ENCODE measurements at places on chromosomes 5 and 9.

- no peak for DNase-seq
These were observed 216.0 kb downstream of the ADAMTSL1 start for GRCh38 chr9:18689921-18690320.

DNA sequence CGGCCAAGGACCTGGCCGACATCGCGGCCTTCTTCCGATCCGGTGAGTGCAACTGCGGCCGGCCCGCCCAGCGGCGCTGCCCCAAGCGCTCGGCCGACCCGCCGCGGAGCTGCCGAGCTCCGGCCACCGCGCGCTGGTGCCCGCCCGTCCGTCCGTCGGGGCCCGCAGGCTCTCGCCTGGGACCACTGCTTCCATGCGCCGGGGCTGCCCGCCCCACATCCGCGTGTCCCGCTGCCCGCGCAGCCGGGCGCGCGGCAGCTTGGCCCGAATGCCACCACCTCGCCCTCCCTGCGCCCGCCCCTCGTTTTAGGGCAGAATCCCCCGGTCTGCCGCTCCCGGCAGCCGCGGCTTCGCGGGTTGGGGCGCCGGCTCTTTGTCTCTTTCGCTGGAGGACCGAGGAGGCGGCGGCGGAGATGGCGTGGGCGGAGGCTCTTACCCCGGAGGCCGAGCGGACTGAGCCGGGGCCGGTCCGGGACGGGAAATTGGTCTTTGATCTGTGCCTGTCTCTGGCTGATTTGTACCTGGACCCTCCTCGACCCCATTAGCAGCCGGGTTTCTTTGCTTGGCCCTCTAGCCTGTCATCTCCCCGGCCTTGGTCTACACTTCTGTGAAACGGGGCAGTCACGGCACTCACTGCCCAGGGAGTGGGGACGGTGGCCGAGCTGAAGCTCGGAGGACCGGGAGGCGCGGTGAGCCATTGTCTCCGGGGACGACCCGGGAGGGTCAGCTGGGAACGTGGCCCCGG lies 871 bp downstream of the TRIO start:
- DNase-seq, result no peak

DNA sequence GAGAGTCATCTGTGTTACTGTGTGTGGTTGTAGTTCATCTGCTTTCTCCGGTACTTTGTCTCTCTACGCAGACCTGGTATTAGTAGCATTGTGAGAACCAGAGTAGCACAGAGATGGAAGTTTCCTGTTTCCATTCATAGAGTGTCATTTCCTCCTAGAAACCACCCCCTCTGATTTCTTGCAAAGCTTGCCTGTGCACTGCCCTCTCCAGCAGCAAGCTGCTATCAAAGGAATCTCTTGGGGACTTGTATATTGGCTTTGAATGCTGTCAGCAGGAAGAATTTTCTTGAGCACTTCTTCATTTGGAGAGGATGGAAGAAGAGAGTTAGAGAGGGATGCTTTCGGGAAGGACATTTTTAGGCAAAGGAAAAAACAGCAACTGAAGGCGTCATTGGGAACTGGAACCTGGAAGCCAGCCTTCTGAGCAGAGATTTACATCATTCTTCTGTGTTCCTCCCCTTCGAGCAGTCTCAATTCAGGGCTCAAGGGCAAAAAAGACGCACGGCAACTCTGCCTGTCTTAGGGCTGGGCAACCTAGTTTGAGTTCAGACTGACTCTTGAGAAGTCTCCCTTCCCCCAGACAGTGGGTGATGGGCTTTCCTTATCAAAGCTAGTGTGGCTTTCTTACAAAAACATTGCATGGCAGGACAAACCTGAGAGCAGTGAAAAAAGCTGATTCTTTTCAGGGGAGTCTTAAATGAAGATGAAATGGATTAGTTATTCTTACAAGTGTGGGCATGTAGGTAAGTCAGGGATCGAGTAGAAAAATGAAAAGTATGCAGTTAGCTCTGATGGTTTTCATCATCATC lies 226.3 kb downstream of the AOPEP start:
- no peak for DNase-seq

- DNase-seq, result peak; percentile 11
These were observed 499.2 kb upstream of the COX7C start for GRCh38 chr5:86118542-86118941.

DNA sequence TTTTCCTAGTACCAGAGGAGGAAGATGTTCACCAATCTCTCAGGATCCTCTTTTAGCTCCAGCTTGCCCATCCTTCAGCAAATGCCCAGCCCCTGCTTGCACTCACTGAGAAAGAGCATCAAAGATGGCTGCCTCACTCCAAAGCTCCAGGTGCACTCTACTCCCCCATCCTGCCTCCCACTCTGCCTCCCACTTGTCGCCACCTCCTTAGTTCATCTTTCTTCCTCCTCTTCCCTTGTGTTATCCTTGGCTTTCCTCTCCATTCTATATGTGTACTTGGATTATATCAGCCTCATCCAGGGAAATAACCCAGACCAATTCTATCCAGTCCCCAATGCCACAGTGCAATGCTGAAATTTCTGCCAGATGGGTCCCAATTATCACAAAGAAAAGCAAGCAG lies 87.1 kb upstream of the CPLX2 start:
- no peak for DNase-seq

DNA sequence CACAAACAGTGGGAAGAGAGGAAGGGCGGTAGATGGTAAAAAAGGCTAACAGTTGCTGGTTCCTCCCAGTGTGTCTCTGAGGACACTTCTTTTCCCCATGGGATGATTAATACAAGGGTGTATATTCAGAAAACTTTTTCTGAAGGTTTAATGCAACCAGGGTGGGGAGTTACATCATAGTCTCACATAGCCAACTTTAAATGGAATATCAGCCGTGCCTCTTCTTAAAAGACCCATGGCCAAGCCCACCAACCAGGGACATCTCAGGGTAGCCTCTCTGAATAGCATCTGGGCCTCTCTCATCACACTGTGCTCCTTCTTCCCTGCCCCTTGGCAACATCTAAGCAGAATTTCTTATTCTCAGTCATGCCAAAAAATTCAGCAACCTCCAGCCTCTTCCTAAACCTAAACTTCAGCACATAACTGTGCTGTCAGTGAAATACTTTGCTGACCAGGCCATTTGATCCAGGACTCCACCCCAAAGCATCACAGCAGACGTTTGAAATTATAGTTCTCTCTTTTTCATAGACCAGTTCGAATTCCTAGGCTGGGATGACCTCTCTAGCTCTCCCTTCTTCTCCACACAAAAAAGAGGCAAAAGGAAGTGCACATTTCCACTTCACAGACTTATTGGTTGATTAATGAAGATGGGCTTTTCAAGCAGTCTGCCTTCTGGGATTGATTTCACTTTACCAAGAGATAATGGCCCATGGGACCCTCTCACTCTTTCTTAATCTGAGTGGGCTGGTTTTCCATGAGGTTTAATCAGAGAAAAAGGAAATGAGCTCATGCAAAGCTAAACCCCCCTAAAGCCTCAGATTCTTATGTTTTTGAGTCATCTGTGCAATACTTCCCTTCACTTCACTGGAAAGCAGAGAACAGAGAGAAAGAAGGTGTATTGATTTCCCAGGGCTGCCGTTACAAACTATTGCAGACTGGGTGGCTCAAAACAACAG lies 85.1 kb upstream of the RAI14 start:
- no peak for DNase-seq

GRCh38 chr5:112637343-112637742 lies 100.3 kb upstream of the APC start:
- DNase-seq, result no peak

- DNase-seq, result no peak
These were observed 442.4 kb upstream of the ZNF462 start for GRCh38 chr9:106420511-106420944.

- no peak for DNase-seq
These were observed 38.8 kb downstream of the FNIP1 start for GRCh38 chr5:131757830-131758519.

DNA sequence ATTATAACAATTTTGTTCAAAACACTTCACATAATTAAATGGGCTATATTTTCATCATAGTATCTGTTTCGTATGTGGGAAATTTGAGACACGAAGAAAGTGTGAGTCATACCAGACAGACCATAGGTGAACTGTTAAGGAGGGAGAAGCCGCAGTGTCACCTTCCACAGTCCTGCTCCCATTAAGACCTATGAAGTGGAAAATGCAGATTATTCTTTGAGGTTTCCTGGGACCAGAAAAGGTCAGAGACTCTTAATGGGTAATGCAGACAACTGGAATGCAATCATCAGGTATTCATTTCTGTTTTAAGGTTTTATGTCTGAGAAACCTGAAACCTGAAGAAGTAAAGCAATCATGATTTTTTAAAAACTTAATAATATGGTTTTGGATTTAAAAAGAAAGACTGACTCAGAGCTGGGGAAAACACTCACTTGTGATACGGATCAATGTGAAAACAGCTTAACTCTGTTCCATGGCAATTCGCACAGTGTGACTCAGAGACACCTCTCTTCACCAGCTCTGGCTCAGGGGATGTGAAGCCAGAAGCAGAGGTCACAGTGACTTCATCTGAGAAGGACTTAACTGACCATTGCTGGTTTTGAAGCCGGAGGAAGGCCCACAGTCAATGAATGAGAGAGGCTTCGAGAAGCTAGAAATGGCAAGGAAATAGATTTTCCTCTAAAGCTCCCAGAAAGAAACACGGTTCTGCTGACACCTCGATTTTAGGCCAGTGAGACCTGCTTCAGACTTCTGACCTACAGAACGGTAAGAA lies 17.2 kb upstream of the GCNT1 start:
- DNase-seq, result no peak

DNA sequence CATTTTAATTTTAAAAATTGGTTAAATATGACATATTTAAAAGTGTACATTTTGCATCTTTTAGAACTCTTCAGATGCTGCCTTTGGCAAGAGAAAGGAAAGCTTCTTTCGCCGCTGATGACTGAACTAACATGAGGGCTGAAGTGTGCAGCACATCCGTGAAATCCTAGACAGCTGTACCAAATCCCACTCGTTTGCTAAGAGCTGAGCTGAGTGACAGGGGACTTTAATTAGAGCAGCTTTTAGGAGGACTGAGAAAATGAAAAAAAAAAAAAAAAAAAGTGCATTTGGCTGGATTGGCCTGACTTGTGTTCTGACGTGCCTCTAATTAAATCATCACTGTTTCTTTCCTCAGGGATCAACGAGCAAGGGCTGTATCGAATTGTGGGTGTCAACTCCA lies 271.3 kb downstream of the ARHGAP26 start:
- DNase-seq, result no peak

DNA sequence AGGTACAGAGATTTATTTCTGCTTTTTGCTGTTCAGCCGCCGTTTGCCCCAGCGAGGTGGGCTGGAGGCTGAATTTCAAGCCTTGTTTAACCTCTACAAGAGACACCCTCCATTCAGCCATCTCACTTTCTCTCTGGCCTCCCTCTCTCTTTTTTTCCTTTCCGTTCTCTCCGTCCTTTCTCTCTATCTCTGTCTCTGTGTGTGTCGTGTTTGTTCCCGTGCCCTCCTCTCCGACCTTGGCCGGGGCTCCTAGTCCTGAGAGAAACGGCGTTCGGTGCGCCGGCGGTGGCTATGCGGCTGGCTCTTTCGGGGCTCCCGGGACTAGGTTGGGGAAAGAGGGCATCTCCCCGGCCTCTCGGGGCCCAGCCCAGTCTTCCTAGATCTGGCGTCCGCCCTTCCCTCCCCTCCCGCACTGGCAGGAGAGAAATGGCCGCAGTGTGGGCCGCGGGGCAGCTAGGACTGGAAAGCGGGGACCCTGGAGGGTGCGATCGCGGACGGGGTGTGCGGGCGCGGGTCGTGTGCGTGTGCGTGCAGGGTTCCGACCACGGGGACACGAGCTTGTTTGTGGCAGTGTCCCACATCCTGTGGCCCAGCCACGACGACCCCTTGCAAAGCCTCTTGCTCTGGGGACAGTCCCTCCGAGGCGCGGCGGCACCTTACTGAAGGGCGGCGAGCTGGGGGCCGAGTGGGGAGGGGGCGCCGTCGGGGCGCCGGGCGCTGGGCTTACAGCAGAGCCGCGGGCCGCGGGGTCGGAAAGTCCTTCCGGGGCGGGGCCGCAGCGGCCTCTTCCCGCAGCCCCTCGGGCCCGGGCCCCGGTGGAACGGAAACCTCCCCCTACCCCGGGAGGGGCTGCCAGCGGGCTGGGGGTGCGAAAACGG lies 5.7 kb downstream of the LHX2 start:
- no peak for DNase-seq

DNA sequence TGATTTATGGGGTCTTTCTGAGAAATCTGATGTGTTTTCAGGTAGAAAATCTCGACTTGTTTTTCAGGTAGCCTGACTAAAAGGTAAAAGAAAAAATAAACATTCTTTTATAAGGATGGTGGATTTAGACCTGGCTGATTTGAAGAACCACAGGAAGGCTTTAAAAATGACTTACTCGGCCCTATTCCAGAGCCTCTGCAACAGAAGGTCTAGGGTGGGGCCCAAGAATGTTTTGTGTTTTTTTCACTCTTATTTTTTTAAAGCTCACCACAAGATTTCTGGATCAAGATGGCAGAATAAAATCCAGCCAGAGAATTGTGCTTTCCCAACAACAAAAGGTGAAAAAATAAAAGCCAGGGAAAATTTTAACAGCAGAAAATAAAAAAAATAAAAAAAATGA lies 59.1 kb downstream of the FNBP1 start:
- DNase-seq, result no peak

DNA sequence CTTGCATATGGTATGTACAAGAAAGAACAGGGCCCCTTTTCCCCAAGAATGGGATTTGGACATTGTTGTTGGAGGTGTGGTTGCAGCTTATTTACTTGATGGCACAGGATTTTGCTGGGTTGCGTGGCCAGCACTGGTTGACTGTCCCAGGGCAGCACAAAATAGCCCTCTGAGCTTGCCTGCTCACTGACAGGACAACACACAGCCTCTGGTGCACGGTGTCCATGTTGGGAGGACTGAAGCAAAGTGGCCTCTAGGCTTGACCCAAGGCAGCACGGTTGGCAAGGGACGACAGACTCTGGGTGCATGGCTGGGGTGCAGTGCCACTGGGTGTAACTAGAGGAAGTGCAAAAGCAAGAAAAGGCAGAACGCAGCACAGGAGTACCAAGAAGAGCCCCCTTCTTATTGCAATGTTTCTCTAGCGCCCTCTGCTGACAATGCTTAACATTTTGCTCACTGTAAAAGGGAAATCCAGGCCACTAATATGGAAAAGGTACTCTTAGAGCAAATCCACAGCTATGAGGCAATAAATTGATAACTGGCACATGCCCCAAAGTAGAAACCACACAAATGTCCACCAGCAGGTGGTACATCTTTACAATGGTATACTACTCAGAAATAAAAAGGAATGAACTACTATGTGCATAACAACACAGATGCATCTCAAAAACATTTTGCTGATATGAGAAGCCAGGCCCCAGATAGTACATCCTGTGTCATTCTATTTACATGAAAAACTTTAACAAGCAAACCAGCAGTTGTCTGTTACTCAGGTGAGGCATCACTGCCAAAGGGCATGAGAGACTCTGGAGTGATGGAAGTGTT lies 47.4 kb upstream of the BARX1 start:
- DNase-seq, result peak; percentile 71

DNA sequence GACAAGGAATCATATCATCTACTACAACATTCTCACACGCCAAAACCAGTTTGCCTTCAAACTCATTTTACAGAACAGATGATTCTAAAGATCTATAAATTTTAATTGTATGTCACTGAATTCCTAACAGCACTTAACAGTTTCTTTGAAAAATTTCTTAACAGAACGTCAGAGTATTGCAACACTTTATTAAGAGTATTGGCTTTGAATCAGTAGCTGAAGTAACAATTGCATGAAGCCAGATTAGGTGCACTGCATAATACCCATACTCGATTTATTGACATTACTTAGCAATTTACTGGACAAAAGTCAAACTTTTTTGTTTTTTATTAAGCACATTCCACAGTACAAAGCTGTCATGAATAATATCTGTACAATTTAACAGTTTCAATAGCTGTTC lies 75.8 kb downstream of the SMIM23 start:
- no peak for DNase-seq

Measured in HEK293T (cell line).